ENCODE measurements at places on chromosomes 1 and 21.

DNA sequence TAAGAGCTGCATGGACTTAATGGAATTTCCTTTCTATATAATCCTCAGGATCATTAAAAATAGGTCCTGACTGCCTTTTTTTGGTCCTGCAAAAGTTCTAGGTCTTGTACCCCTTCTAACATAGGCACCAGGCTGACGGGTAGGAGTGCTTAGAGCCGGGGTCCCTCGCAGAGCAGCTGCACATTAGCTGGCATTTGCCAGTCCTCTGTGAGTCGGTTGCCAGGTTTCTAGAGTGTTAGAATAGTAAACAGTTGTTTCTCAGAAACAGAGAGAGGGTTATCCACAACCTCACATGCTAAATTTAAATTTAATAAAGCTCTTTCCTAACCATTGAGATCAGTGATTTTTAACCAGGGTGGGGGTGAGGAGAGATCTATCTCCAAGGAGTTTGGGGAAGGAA is 35.4 kb upstream of the HEATR1 start:
- no peak for DNase-seq

DNA sequence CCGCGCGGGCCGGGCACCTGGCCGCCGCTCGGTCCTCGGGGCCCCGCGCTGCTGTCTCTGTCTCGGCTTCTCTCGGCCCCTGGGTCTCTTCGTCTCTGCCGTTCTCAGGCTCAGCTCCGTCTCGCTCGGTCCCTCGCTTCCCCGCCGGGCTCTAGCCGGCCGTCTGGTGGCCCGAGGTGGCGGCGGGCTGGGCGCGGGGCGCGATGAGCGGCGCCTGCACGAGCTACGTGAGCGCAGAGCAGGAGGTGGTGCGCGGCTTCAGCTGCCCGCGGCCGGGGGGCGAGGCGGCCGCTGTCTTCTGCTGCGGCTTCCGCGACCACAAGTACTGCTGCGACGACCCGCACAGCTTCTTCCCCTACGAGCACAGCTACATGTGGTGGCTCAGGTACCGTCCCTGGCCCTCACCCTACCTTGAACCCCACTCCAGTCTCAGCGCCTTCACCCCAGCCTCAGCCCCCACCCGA is 355 bp downstream of the SHISAL2A start:
- no peak for DNase-seq

GRCh38 chr1:35454176-35454575 is 103.0 kb downstream of the KIAA0319L start:
- no peak for DNase-seq

GRCh38 chr1:44672254-44672955 is 1.9 kb downstream of the TMEM53 start:
- DNase-seq = no peak

- no peak for DNase-seq
Observed at GRCh38 chr1:151871284-151872030, 17.9 kb upstream of the THEM5 start.

DNA sequence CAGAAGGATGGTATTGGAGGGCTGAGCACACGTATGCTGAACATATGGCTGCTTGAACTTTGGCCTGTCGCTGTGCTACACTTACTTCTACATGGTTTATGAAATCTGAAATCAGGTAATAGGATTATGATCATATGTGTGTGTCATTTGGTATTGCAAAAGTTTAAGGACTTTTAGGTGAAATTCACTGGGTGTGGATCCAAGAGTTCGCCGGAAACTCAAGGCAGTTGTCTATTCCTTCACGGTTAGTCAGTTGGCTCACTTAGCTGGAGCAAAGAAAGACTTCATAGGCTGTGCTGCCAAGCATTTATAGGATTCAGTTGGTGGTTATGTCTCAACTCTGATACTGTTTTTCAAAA is 927 bp downstream of the UAP1 start:
- DNase-seq = no peak

- no peak for DNase-seq
Observed at GRCh38 chr1:103107741-103108375, 464 bp downstream of the COL11A1 start.

GRCh38 chr1:24364975-24365678 is 46.0 kb downstream of the GRHL3 start:
- no peak for DNase-seq

- no peak for DNase-seq
Observed at GRCh38 chr1:47758341-47759250, 238.6 kb downstream of the TRABD2B start.

DNA sequence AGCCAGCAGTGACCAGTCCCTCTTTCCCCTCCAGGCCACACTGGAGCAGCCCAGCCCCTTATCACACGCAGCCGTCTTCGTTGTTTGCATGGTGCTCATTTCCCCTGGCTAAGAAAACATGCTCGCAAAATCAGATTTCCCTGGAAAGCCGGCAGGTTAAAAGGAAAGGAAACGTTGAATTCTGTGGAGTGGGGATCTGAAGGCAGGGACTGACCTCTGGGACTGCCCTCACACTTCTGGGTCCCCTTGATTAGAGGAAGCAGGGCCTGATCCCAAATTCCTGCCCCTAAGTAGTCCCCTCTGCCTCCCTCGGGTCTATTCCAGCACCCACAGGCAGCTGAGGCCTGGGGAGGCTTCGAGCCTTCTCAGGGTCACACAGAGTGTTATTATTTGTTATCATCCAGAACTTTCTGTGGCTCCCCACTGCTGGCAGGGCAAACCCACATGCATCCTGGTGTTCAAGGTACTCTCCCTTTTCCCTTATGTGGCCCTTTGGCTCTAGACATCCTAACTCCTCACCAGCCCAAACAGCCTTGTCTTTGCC is 125.2 kb upstream of the ZBTB40 start:
- no peak for DNase-seq

- DNase-seq = no peak
Observed at GRCh38 chr1:183051546-183051945, 28.3 kb downstream of the LAMC1 start.

- DNase-seq = no peak
Observed at GRCh38 chr1:173410133-173410793, 66.9 kb upstream of the PRDX6 start.

- DNase-seq = no peak
Observed at GRCh38 chr1:115239426-115239825, 98.6 kb downstream of the NGF start.

All from stimulated activated CD4-positive, alpha-beta T cell treated with anti-CD3 and anti-CD28 coated beads, Interleukin-1b, Interleukin-23, amount 100 ng/mL, for 1 hour (primary cell).